Activated T-cell treated with anti-CD3 and anti-CD28 coated beads for 4 hours (primary cell): ENCODE measurements at places on chromosomes 1 and 21.

DNA sequence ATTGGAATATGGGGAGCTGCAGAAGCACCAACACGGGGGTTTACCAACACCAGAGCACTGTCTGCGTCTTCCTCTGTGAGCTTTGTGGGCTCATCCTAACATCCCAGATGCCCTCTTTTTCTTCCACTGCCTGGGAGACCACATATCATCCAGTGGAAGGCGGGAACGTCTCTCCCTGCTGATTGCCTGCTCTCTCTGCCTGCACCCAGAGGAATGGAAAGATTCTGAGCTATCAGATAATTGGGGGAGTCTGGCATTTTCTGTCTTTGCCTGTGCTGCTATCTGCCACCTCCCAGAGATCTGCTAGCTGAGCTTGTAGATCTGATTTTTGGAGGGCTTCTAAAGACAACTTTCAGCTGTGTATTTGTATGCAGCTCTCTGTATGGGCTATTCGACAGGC is 166.2 kb upstream of the PLXNA2 start:
- no peak for DNase-seq

- DNase-seq, result no peak
These were observed 51.2 kb upstream of the TNR start for GRCh38 chr1:175794586-175794985.

- DNase-seq, result no peak
These were observed 2.5 kb upstream of the PNRC2 start for GRCh38 chr1:23957096-23957495.

- no peak for DNase-seq
These were observed 78.1 kb upstream of the ZNF644 start for GRCh38 chr1:91099746-91100621.

DNA sequence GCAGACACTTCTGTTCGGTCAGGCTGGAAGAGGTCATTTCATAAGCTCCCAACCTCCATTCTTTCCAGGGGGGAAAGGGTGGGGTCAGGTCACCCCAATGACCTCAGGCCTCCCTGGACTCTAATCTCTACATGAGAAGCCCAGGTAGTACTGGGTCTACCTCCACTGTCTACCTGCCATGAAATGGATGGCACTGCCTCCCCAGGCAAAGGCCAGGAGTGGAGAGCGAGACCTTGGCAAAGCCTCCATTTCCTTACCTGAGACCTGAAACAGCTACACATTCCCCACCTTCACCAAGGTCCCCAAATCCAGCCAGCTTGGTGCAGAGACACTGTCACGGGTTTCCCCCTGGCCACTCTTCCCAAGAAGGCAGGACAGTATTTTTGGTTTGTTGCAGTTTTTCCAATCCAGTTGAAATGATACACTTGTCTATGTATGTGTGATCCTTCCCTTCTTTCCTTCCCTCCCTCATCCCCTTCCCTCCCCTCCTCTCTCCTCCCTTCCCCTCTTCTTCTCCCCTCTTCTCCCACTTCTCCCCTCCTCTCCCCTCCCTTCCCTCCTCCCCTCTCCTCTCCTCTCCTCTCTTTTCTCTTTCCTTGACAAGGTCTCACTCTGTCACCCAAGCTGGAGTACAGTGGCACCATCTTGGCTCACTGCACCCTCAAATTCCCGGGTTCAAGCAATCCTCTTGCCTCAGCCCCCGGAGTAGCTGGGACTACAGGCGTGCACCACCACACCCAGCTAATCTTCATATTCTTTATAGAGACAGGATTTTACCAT is 16.1 kb downstream of the BTG2 start:
- DNase-seq, result no peak

- no peak for DNase-seq
These were observed 343.4 kb upstream of the USP24 start for GRCh38 chr1:55558515-55558914.

DNA sequence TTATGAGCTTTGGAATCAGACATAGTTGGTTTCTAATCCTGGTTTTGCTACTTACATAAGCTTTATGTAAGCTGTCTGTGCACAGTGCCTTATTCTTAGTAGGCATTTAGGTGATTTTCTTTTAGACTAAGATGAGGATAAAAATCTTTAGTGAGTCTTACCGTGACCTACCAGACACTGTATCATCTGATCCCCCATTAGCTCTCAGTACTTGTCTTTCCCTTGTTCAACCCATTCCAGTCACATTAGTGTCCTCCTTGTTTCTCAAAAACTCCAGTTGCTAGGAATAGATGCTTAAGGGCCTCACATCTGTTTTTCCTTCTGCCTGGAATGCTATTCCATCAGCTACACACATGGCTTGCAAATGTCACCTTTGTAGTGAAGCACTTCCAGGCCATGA is 18.8 kb downstream of the PPP1R12B start:
- no peak for DNase-seq

DNA sequence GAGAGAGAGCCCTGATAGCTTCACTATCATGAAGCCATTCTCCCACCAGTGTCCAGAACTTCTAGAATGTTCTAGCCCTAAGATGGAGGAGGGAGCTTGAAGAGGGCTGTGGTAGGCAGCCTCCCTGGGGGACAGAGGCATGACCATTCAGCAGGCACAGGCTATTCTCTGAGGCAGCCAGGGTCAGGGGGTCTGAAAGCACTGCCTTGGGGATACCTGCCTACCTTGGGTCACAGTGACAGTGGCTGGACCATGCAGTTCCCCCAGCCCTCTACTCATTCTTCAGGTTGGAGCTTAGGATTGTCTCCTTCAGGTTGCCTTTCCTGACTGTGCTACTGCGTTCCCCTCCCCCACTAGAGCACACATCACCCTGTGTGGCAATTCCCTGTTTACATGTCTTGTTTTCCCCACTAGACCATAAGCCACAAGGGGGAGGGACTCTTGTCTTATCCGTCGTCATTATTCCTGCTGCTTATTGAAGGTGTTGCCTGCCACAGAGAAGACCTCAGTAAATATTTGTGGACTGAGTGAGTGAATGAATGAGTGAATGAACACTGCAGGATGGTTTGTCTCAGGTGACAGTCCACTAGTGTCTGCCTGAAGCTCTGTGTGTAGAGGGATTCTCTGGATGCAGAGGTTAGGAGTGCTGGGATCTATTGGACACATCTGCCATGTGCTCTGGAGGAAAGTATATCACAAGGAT is 5.2 kb downstream of the ZDHHC18 start:
- no peak for DNase-seq

- no peak for DNase-seq
These were observed 59.9 kb downstream of the MAN1C1 start for GRCh38 chr1:25676488-25676887.
